ENCODE measurements at places on chromosomes 12 and 14. TPM values are rescaled to one million over a fixed set of nuclear protein-coding genes. Genes with fewer than 3 reads are reported as not detected.

COQ5 gene
- total RNA-seq = 28.4 TPM

DNA sequence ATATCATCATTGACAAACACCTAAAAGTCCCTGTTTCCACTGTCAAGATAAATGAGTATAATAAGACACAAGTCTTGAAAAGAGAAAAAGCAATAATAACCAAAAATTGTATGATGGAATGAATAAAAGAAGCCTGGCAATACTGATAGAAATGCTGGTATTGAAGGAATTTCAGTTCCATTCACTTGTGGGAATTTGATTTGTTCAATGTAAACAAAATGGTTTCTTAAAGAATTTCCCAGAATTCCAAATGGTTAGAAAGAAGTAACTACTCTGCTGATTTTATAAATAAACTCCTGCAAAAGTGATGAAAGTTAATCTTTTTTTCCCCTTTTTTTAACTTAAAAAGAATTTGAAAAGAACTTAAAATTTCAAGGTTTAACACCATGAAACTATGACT is 129.9 kb upstream of the PDZRN4 start:
- no peak for DNase-seq
- H3K27ac ChIP-seq = no peak overlapping the region
- no peaks in the 10 kb centered on the region for H3K4me1 ChIP-seq
- no peaks in the 10 kb centered on the region for H3K27me3 ChIP-seq
- no peaks in the 10 kb centered on the region for H3K36me3 ChIP-seq

DNA sequence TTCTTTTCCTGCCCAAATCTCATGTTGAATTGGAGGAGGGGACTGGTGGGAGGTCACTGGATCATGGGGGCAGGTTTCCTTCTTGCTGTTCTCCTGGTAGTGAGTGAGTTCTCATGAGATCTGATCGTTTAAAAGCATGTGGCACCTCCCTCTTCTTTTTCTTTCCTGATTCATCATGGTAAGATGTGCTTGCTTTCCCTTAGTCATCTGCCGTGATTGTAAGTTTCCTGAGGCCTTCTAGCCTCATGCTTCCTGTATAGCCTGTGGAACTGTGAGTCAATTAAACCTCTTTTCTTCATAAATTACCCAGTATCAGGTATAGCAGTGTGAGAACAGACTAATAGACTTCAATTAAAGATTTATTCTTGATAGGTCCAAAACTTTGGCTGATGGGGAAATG is 83.5 kb downstream of the CAND1 start:
- DNase-seq = no peak
- H3K27ac ChIP-seq = no peak overlapping the region
- no peak overlapping the region for H3K4me3 ChIP-seq
- no peaks in the 10 kb centered on the region for H3K36me3 ChIP-seq

GRCh38 chr14:74552623-74553022 is 59.1 kb downstream of the ISCA2 start:
- no peaks in the 10 kb centered on the region for H3K36me3 ChIP-seq
- no peak overlapping the region for H3K4me3 ChIP-seq
- peaks cover 32% of the 10 kb centered on the region for H3K4me1 ChIP-seq

DEPDC4 gene
- total RNA-seq = 1.6 TPM

DNA sequence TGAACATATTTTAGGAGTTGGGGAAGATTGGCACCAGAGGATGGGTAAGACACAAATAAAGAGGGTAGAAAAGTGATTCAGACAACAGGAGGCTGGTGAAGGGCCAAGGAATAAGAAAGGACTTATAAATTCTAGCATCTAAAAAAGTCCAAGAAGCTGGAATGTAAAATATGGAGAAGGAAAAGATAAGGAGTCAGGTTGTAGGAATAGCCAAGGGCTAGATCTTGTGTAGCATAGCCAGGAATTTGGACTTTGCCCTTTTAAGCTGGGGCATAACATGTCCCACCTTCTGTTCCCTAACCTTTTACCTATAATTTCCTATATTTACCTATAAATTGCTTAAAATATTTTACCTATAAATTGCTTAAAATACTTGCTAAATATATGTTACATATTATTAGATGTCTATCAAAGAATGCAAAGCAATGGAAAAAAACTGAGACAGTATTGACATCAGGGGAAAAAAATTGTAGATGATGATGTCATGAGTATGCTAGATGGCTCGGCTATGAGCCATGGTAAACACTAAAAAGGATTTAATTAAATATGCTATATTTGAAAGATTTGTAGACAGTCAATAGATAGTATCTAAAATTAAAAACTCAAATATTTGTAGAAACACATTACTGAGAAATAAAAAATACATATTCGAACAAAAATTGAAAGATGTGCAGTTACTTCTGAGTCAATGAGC is 99.7 kb upstream of the PLEKHG7 start:
- H3K36me3 ChIP-seq = no peaks in the 10 kb centered on the region
- no peak overlapping the region for H3K27ac ChIP-seq
- no peak for DNase-seq
- H3K4me1 ChIP-seq = no peaks in the 10 kb centered on the region
- no peaks in the 10 kb centered on the region for H3K27me3 ChIP-seq

- no peaks in the 10 kb centered on the region for H3K4me1 ChIP-seq
- peak; percentile 7 for DNase-seq
- no peak overlapping the region for H3K4me3 ChIP-seq
- H3K36me3 ChIP-seq = no peaks in the 10 kb centered on the region
- no peak overlapping the region for H3K27ac ChIP-seq
- no peaks in the 10 kb centered on the region for H3K27me3 ChIP-seq
Observed at GRCh38 chr12:96810057-96810456, 97.0 kb upstream of the NEDD1 start.

DNA sequence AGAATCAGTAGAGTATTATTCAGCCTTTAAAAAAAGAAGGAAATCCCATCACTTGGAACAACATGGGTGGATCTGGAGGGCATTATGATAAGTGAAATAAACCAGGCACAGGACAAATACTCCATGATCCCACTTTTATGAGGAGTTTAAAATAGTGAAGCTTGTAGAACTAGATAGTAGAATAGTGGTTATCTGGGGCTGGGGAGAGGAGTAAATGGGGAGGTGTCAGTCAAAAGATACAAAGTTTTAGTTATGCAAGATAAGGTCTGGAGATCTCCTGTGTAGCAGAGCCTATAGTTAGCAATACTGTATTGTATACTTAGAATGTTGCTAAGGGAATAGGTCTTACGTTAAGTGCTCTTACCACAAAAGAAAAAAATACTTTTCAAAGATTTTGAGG is 64.9 kb downstream of the RIC8B start:
- DNase-seq = no peak
- peaks cover 18% of the 10 kb centered on the region for H3K4me1 ChIP-seq
- no peak overlapping the region for H3K27ac ChIP-seq
- H3K36me3 ChIP-seq = no peaks in the 10 kb centered on the region
- no peak overlapping the region for H3K4me3 ChIP-seq

SOX5 gene
- total RNA-seq = 71.4 TPM

DNA sequence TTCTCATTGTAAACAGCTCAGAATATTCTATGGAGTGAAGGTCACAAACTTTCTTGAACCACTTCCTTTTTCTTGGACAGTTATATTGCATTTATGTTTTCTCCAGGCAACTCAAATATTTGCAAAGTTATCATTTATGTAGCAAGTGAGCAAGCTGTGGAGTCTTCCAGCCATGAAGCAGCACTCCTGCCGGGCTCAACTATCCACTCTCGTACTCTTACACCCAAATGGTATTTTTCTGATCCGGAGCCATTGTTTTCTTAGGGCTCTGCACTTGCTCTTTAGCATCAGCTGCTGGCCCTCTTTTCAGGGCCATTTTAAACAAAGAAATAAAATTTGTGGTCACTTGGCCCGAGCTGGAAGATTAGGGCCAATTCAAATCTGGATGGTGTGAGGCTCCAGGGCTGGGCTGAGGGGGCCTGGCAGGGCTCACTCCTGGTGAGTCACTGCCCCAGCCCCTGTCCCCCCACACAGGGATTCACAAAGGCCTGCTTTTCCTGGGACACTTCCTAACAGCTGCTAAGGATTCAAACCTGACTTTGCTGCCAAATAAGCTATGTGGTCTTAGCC is 19.7 kb downstream of the SYNE3 start:
- H3K27ac ChIP-seq = no peak overlapping the region
- H3K4me3 ChIP-seq = no peak overlapping the region
- H3K4me1 ChIP-seq = peaks cover 14% of the 10 kb centered on the region
- peak; percentile 71 for DNase-seq
- H3K27me3 ChIP-seq = no peaks in the 10 kb centered on the region
- H3K36me3 ChIP-seq = peaks cover 2% of the 10 kb centered on the region
